ENCODE measurements at places on chromosomes 7 and 10.

- no peak for DNase-seq
Measured at GRCh38 chr7:39700932-39701331, 77.6 kb downstream of the RALA start.

GRCh38 chr10:101453318-101453717 lies 99.4 kb downstream of the BTRC start:
- DNase-seq, result no peak

- DNase-seq, result no peak
Measured at GRCh38 chr7:29247963-29248236, 53.3 kb downstream of the CHN2 start.

- DNase-seq, result no peak
Measured at GRCh38 chr10:91907914-91908336, 1.4 kb downstream of the FGFBP3 start.
